Effector memory CD4-positive, alpha-beta T cell (primary cell): ENCODE measurements at places on chromosomes 5 and 9.

DNA sequence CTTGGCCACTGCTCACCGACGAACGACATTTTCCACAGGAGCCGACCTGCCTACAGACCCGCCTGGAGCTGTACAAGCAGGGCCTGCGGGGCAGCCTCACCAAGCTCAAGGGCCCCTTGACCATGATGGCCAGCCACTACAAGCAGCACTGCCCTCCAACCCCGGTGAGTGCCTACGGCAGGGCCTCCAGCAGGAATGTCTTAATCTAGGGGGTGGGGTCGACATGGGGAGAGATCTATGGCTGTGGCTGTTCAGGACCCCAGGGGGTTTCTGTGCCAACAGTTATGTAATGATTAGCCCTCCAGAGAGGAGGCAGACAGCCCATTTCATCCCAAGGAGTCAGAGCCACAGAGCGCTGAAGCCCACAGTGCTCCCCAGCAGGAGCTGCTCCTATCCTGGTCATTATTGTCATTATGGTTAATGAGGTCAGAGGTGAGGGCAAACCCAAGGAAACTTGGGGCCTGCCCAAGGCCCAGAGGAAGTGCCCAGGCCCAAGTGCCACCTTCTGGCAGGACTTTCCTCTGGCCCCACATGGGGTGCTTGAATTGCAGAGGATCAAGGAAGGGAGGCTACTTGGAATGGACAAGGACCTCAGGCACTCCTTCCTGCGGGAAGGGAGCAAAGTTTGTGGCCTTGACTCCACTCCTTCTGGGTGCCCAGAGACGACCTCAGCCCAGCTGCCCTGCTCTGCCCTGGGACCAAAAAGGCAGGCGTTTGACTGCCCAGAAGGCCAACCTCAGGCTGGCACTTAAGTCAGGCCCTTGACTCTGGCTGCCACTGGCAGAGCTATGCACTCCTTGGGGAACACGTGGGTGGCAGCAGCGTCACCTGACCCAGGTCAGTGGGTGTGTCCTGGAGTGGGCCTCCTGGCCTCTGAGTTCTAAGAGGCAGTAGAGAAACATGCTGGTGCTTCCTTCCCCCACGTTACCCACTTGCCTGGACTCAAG is 1.5 kb downstream of the CSF2 start:
- no peak for DNase-seq

- no peak for DNase-seq
Observed at GRCh38 chr5:139475865-139476617, 5.2 kb downstream of the SMIM33 start.

GRCh38 chr5:39399135-39400036 is 25.4 kb downstream of the DAB2 start:
- DNase-seq: no peak

GRCh38 chr5:36642089-36642488 is 35.7 kb downstream of the SLC1A3 start:
- no peak for DNase-seq

GRCh38 chr9:122213589-122214413 is 15.0 kb downstream of the LHX6 start:
- no peak for DNase-seq

- no peak for DNase-seq
Observed at GRCh38 chr9:76245518-76245917, 148.7 kb downstream of the RFK start.

DNA sequence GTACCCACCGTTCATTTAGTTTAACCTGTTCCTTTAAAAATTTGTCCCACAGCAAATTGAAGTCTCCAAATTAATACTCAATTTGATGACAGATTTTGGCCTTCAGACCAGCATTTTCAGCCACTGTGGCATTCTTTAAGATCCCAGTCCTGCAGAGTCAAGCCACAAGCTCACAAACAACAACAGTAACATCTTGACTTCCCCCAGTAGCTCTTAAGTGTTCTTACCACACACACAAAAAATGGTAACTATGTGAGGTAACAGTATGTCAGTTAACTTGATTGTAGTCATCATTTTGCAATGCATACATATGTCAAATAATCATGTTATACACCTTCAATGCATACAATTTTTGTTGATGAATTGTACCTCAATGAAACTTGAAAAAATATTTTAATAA is 247.9 kb downstream of the LURAP1L start:
- no peak for DNase-seq

DNA sequence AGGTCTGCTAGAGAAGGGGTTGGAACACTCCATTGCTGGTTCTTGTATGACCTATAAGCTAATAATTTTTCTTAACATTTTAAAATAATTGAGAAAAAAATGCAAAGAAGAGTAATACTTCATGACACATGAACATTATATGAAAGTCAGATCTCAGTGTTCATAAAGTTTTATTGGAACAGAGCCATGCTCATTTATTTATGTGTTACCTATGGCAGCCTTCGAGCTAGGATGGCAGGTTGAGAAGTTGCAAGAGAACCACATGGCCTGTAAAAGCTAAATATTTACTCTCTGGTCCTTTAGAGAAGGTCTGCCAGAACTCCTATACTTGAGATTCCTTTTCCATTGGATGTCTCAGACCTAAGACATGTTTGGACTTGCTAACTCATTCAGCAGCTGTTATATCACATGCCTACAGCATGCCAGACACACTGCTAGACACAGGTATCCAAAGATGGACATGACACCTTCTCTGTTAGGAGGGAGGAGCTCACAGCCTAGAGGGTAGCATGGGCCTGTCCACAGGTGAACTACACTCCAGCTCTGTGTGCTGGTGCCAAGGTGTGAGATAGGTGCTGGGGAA is 304.3 kb downstream of the ARHGAP26 start:
- no peak for DNase-seq

- DNase-seq: no peak
Observed at GRCh38 chr5:133847301-133847700, 121.1 kb downstream of the C5orf15 start.

GRCh38 chr9:106728860-106729259 is 134.1 kb upstream of the ZNF462 start:
- DNase-seq: no peak

DNA sequence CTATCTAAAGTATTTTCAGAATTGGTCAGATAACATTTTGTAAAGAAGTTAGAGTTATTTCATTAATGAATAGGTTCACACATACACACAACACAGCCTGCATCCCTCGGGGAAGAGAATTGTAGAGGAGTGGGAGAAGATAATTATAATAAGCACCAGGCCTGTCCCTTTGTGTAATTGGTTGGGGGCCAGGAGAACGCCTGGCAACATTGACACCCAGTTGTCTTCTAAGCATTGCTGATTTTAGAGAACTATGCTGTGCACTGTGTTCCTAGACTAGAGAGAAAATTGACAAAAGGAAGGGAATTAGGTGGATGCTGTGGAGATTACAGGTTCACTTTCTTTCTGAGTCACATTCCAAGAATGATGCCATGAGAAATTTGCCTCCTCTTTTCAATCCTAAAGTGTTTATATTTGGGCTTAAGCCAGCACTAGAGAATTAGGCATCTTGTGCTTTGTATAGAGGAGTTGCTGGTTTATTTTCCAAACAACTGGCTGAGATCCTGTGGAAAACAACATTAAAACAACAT is 247.6 kb downstream of the COX7C start:
- no peak for DNase-seq

GRCh38 chr5:10762776-10763500 is 1.9 kb upstream of the DAP start:
- DNase-seq: no peak

DNA sequence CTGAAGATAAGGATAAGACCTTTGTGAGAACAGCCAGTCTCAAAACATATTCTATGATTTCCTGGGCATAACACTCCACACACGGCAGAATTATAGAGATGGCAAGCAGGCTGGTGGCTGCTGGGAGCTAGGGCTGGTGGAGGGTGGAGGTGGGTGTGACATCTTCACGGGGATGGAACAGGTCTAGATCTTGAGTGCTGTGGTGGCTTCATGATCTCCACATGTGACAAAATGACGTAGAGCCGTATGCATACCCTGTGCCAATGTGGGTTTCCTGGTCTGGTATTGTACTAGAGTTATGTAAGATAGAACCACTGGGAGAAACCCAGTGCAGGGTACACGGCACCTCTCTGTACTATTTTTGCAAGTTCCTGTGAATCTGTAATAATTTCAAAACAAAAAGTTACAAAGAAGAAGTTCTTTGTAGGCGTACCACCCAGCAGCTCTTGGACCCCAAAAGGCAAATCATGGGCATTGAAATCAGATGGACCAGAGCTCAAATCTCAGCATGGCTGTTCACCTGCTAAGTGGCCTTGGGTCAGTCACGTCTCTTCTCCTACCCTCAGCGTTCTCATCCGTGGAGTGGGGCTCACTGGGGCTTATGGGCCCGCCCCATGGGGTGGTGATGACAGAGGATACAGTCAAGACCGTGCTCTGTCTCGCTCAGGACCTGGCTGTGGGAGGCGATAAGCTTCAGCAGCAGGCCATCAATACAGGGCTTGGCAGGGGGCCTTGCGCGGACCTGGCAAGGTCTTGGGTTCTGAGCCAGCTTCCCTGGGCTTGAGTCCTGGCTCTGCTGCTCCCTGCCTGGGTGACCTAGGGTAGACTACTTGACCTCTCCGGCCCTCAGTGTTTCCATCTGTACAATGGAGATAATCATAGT is 74.7 kb upstream of the UNC5A start:
- no peak for DNase-seq
